ENCODE measurements at places on chromosomes 1 and 21.

DNA sequence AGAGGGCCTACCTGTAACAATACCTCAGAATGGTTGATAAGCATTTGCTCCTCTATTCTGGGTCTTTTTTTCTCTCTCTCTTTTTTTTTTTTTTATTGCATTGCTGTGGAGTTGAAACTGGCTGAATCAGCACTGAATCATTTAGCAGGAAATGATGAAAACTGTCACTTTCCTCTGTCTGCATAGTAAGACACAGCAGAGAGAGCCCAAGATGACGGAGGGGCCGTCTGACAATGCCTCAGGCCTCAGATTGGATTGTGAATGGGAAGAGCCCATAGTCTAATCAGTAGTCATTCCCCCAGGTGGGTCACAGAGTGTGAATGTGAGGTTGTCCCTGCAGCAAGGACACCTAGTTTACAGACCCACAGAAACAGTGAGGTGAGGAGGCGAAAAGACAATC, 193.2 kb upstream of the PLXNA2 start:
- peak; percentile 81 for DNase-seq

DNA sequence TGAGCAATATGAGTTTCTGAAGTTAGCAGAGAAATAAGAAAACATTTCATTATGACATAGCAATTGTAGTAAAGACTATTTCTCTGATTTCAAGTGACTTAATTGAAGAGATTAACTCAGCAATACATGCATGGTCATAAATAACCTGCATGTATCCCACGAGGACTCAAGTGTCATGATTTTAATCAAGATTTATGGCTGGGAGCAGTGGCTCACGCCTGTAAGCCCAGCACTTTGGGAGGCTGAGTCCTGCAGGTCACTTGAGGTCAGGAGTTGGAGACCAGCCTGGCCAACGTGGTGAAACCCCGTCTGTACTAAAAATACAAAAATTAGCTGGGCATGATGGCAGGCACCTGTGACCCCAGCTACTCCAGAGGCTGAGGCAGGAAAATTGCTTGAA, 311.9 kb upstream of the PLD5 start:
- no peak for DNase-seq

DNA sequence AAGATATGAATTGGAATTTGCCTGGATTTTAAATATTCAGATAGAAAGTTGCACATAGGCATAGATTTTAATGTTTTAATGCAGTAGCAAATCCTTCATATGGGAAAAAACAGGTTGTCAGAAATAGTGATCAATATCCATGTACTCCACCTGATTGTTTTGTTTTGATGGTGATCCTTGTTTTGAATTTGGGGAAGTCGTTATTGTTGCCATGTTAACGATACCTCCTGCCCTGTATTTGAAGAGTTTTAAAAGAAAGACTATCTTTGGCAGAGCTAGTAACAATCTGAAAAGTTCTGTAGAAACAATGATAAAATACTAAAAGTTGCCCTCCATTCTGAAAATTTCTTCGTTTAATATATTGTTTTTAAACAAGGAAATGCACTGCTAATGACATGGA, 1.1 kb downstream of the CEP350 start:
- DNase-seq, result no peak

- no peak for DNase-seq
Observed at GRCh38 chr1:17286646-17287045, 21.4 kb upstream of the PADI4 start.

GRCh38 chr1:228554107-228554506, 66.9 kb downstream of the RNF187 start:
- DNase-seq, result peak; percentile 4

DNA sequence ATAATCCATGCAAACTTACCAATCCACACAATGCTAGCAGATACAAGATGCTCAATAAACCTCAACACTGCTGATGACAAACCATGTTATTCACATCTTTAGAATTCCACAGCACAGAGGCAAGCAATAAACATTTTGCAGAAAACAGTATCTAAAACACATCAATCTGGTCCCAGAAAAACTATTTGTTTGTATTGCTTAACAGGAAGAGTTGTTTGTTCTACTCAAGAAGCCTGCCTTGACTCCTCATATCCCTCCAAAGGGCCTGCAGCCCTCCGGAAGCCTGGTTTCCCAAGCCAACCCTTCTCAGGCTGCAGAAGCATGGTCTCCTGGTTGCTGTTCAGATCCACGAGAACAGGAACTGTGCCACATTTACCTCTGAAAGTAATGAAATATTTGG, 139.7 kb downstream of the RERE start:
- no peak for DNase-seq

DNA sequence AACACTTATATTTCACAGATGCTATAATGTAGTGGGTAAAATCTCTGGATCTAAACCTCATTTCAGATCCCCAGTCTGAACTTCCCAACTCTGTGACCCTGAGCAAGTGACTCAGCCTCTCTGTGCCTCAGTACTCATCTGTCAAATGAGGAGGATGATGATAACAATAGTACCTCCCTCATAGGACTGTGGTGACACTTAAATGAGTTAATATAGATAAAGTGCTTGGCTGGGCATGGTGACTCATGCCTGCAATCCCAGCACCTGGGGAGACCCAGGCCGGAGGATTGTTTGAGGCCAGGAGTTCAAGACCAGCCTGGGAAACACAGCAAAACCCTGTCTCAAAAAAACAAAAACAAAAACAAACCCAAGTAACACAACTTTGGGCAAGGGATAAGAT, 4.7 kb upstream of the ECE1 start:
- peak; percentile 79 for DNase-seq

- DNase-seq, result peak; percentile 94
Observed at GRCh38 chr1:196180847-196181593, 427.2 kb downstream of the KCNT2 start.

GRCh38 chr1:176444286-176444685, 18.7 kb upstream of the PAPPA2 start:
- DNase-seq, result no peak

- DNase-seq, result peak; percentile 88
Observed at GRCh38 chr1:3482378-3482849, 27.9 kb downstream of the ARHGEF16 start.

GRCh38 chr1:174995916-174996315, 3.8 kb upstream of the CACYBP start:
- DNase-seq, result peak; percentile 76

- peak; percentile 66 for DNase-seq
Observed at GRCh38 chr1:12415038-12415466, 185.2 kb downstream of the VPS13D start.

DNA sequence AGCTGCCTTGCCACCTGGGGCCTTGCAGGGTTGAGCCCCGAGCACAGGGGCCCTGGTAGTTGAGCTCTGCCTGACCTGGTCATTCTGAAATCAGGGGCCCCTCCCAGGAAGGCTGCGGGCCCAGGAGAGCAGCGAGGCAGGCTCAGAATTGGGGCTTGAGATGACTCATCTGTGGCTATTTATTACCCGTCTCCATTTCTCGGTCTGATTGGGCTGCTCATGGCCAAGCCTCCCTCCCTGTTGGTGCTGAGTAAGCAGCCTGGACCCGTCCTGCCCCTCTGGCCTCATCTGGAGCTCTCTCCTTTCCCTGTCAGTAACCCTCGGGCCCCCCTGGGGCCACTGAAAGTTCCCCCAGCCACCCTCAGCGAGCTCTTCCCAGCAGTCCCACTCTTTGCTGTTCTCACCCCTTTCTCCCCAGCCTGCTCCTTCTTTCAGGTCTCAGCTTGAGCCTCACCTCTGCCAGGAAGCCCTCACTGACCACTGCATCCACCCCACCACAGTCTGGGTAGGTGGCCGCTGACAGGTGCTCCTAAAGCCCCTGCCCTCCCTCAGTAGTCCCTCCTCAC, 11.0 kb upstream of the TNFRSF8 start:
- DNase-seq, result peak; percentile 88

DNA sequence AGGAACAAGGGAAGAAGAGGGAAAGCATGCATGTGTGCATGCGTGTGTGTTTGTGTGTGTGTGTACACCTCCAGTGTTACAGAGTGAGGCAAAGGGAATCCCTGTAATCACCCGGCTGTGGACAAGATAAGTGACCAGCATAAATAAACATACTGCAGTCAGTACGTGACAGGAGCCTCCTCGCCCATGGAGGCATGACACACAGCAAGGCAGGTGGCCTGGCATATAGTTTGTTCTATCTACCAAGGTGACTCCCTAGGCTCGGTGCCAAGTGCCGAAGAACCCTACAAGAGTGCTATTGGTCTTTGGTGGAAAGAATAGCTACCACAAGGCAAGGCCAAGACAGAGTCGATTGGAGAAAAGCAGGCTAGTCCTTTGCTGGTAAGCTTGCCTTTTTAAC, 31.7 kb upstream of the HEATR1 start:
- no peak for DNase-seq

DNA sequence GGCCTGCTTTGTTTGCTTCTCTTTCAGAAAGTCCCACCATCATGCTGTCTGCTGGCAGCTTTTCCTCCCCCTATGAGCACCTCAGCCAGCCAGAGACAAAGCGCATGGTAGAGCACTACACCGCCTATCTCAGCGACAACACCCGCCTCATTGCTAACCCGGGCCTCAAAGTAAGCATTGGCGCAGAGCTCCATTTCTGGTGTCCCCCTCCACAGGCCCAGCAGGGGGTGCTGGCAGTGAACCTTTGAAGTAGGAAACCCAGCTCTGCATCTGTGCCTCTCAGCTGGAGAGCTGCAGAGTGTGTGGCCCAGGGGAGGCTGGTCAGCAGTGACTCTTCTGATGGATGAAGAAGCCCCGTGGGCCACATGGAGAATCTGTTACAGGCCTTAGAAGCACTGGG, 81.2 kb upstream of the RAVER2 start:
- DNase-seq, result peak; percentile 9

DNA sequence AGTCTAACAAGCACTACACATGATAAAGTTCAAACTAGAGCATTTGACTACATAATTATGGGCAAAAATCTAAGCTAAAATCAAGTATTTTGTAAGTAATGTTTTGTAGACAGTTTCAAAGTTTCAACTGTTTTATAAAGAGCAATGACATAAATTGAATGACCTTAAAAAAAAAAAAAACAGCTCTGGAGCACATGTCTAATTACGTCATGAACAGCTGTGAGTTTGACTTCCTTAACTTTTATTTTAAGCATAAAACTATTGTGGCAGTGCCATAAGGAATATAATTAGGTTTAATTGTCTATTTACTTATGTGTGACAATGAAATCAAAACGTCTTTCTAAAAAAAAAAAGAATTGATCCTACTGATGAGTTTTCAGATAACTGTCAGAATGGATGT, 272.5 kb upstream of the LRRC7 start:
- DNase-seq, result no peak

DNA sequence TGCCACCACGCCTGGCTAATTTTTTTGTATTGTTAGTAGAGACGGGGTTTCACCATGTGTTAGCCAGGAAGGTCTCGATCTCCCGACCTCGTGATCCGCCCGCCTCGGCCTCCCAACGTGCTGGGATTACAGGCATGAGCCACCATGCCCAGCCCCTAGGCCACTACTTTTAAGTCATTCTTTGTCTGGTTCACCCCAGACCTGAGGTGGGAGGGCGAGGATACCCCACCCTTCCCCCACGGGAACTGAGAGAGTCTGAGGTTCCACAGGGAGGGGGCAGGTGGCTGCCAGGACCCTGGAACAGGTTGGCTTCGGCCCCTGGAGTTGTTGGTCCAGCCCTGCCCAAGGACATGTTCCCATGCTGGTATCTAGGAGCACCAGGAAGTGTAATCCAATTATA, 7.7 kb upstream of the SDC3 start:
- no peak for DNase-seq

DNA sequence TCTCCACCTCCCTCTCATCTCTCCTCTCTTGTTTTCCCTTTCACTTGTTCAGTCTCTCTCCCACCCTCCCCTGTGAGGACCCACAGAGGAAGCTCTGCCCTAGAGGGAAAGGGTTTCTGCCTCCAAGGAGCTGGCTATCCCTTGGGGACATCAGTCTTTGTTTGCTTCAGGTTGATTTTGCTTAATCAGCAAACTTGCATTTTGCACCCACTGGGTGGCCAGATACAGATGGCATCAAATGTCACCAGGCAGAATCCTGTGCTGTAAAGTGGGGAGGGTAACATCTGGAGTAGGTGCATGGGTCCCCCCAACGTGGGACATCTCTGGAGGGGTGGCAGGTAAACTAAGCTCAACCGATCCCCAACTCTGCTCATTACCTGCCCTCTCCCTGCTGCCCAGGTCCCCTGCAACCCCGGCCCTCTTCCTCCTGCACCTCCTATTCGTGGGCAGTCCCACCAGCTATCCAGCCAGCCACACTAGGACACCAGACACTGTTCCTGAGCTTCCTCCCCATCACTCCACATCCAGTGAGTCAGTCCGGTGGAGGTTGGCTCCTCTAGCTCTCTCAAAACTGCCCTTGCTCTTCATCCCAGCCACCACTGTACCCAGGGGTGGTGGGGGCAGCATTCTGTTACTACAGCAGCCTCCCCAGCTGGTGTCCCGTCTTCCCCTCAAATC, 123.3 kb downstream of the KCNN3 start:
- DNase-seq, result no peak

DNA sequence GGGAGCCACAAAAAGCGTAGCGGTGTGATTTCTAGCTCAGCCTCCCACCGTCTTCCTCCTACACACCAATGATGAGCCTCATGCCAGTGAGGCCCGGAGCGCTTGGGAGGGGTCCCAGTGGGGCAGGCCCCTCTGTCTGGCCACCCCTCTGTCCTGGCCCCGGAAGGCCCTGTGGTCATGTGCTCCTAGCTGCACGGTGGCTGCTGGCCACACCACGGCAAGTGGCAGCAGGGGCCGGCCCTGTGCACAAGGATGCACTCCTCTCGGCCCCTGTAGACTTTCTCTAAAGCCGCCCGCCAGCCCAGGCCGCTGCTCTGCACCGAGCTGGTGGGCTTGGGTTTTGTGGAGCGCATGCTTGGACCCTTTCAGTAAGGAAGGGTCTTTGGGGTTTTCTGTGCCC, 53.6 kb downstream of the KCNAB2 start:
- no peak for DNase-seq

- no peak for DNase-seq
Observed at GRCh38 chr1:160149233-160149632, 2.2 kb upstream of the ATP1A4 start.

DNA sequence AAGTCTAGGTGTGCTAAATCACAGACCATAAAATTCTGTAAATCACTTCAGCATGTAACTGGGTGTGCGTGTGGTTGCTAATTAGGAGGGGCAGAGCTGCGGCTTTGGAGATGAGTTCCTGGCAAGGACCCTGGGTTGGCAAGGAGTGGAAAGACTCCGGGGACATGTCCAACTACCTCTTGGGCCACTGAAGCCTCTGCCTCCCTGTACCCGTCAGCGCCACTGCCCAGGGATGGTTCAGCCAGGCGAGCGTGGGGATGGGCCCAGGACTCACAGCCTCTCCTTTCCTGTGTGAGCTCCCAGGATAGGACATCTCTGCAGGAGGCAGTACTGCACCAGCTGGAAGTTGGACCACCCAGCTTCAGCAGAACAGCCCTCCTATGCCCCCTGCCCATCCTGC, 386.4 kb upstream of the VAMP3 start:
- DNase-seq, result no peak

DNA sequence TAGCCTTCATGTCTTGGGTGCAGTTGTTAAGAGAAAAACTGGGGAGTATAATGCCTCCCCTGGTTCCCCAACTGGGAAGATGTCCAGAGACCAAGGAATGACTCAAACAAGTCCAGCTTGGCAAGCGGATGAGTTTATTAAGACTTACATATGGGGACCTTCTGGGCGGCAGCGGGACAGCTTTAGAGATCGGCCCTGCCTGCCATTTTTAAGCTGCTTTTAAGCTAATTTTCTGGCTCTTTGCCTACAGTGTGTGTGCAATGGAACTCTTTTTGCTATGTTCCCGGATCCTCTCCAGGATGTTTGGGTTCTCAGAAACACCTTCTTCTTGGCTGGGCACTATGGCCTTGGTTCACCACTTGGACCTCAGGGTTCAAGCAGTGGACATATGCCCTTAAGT, 99.5 kb downstream of the RYR2 start:
- DNase-seq, result no peak
